ENCODE measurements at places on chromosomes 4 and X.

DNA sequence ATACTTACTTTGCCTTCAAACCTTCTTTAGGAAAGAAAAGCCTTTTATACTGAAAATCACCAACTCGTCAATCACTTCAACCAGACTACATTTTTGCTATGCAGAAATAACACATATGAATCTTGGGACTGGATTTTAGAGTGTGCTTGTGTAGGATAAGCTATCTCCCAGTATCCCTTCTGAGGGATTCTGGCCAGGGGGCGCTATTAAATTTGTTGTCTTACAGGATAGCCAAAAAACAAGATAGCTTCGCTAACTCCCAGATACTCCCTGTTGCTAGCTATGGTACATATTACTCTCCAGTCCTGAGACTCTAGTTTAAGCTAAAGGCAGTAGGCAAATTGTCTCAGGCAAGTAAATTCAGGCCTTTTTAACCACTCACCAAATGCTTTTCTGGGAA, 167.2 kb downstream of the LHFPL1 start:
- no peak for DNase-seq

- DNase-seq: no peak
Observed at GRCh38 chrX:123881330-123881729, 21.5 kb downstream of the XIAP start.

DNA sequence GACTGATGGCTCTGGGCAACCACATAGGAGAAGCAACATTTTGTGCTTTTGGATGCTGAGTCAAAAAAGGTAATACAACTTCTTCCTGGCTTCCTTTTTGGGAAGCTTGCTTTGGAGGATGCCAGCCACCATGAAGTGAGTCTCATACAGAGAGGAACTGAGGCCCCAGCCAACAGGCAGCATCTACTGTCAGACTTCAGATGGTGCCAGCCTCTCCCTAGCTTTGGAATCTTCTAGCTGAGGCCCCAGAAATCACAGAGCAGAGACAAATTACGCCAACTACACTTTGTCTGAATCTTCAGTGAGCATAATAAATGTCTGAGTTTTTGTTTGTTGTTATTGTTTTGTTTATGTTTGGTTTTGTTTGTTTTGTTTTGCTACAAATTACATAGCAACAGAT, 136.1 kb downstream of the ATP10D start:
- no peak for DNase-seq

- no peak for DNase-seq
Observed at GRCh38 chr4:71520308-71520707, 181.5 kb downstream of the SLC4A4 start.

DNA sequence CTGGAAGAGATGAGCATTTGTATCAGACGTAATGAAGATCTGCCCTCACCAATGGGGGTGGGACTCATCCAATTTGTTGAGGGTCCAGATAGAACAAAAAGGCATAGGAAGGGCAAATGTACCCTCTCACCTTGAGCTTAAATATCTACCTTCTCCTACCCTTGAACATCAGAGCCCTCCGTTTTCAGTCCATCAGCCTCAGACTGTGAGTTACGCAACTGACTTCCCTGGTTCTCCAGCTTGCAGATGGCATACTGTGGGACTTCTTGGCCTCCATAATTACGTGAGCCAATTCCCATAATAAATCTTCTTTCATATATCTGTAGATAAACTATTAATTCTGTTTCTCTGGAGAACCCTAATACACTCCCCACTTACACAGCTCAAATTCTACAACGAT, 56.5 kb upstream of the GUCY1A1 start:
- DNase-seq: no peak

DNA sequence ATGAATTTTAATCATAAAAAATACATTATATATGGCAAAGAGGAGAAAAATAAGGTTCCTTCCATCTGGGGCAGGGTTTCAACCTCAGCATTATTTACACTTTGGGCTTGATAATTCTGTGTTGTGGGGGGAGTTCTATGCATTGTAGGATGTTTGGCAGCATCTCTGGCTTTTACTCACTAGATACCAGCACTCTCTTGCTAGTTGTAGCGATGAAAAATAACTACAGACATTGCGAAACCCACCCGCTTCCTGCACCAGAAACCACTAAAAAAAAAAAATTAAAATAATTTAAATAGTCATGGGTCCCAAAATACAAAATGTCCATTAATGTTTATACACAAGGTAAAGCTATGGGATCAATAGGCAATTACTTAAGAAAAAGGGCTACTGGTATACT, 52.7 kb downstream of the PPP3CA start:
- DNase-seq: no peak

DNA sequence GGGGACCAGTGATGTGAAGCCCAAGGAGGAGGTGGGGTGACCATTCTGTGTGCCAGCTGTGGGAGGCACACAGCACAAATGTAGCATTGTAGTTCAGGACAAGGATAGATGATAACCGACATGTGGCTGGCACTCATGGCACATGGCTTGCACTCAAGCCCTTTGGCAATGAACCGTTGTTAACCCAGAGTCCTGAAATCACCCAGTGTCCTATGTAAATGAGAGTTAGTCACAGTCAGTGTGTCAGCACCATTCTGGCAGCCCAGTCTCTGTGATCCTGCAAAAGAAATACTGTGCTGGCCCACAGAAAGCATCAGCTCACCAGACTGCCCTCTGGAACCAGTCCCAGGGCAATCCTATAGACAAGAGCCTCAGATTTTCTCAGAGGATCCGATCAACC, 339.3 kb downstream of the MID1IP1 start:
- DNase-seq: no peak

- no peak for DNase-seq
Observed at GRCh38 chr4:26288355-26288909, 32.4 kb upstream of the RBPJ start.

- DNase-seq: no peak
Observed at GRCh38 chr4:100509386-100509785, 8.4 kb downstream of the EMCN start.

GRCh38 chr4:14790494-14790893, 211.8 kb upstream of the CPEB2 start:
- DNase-seq: no peak

DNA sequence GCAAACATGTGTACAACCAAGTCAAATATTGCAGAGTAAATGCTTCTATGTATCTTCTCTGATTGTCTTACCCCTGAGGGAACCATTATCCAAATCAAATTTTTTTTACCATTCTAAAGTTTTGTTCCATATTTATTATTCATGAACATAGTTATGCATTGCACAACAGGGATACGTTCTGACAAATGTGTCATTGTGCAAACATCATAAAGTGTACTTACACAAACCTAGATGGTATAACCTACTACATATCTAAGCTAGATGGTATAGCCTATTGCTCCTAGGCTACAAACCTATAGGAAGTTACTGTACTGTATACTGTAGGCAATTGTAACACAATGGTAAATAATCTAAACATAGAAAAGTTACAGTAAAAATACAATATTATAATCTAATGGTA, 23.4 kb downstream of the BEX3 start:
- no peak for DNase-seq

DNA sequence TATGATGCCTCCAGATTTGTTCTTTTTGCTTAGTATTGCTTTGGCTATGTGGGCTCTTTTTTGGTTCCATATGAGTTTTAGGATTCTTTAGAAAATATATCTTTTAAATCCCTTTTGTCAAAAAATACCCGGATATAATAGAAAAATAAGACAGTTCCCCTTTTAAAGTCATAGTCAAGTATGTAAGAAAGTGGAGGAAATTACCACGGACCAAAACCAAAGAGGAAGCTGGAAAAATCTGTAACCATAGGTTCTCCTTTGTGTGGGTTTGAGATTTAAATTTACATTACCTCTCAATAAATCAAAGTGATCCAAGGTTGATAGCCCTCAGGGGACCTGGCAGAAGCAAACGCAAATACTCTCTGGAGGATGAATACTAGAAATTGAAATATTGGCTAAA, 58.3 kb upstream of the PACRGL start:
- DNase-seq: no peak

- peak; percentile 92 for DNase-seq
Observed at GRCh38 chr4:7398104-7398423, 36.7 kb downstream of the PSAPL1 start.

DNA sequence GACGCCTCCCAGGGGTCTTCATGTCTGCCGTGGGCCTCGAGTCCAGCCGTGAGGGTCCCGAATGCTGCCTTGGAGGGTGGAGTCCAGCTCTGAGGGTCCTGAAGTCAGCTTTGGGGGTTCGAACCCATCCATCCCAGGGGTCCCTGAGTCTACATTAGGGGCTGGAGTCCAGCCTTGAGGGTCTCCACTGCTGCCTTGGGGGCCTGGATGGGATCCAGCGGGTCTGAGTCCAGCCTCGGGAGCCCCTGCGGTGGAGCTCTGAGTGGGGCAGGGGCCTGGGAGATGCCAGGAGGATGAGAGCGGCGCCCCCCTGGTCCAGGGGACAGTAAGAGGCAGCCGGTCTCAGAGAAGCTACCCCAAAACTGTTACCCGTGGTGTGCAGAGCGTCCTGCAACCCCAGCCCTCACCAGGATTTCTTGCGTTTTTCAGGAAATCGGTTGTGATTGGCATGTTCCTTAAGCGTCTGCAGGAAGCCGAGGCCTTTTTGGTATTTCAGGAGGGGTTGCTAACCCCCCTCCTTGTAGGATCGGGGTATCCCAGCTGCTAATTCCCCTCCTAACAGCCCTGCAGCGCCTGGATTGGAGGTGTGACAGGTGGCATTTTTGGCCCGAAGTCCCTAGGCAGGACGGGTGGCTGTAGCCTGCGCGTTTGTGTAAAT, 1.7 kb upstream of the GTPBP6 start:
- no peak for DNase-seq

DNA sequence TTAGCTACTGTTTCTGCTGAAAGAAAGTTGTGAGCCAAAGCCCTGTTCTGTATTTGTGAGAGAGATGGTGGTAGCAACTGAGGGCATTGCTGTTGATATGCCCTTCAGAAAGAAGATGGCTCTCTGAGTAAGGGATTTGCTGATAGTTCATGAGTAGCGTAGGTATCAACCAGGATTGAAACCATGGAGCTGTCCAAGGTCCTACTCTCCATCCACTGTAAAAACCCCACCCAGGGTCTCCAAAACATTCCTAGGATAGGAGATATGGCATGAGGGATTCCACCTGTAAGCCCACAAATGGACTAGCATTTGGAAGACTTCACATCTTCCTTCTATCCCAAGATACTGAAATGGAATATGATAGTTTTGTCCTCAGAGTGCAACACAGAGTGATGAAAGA, 277.1 kb upstream of the PRKX start:
- no peak for DNase-seq

- DNase-seq: no peak
Observed at GRCh38 chrX:87636533-87636932, 118.9 kb downstream of the KLHL4 start.

- no peak for DNase-seq
Observed at GRCh38 chrX:68332201-68332731, 101.0 kb downstream of the OPHN1 start.

DNA sequence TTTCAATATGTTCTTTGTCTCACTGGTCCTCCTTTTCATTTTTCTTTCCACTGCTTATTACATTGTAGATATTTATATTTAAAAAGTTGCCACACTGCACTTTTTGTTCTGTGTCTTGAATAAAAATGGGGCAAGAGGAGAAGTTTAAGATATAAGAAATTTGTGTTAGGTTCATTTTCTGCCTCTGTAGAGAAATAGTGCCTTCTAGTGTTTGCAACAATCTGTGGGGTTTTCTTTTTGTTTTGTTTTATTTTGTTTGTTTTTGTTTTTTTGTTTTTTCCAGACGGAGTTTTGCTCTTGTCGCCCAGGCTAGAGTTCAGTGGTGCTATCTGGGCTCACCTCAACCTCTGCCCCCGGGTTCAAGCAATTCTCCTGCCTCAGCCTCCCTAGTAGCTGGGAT, 20.1 kb upstream of the SMIM14 start:
- DNase-seq: no peak

GRCh38 chrX:139828033-139828432, 104.8 kb downstream of the ATP11C start:
- DNase-seq: no peak

GRCh38 chr4:118797558-118798142, 38.3 kb downstream of the SEC24D start:
- DNase-seq: no peak

DNA sequence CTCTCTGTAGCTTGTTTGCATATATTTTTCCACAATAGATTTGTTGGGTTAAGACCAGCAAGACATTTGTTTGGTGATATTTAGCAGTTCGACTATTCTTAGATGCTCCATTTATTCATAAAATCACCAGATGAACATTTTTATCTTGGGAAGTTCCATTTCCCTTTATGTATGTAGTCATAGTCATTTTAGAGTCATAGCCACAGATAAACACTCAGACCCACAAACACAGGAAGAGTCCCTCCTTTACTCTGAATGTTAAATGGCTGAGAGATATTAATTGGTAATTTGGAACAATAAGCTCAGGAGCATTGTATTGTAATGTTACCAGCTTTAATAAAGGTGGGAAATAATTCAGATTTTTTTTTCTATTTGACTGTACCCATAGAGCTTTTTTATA, 1608.7 kb downstream of the STIM2 start:
- no peak for DNase-seq

DNA sequence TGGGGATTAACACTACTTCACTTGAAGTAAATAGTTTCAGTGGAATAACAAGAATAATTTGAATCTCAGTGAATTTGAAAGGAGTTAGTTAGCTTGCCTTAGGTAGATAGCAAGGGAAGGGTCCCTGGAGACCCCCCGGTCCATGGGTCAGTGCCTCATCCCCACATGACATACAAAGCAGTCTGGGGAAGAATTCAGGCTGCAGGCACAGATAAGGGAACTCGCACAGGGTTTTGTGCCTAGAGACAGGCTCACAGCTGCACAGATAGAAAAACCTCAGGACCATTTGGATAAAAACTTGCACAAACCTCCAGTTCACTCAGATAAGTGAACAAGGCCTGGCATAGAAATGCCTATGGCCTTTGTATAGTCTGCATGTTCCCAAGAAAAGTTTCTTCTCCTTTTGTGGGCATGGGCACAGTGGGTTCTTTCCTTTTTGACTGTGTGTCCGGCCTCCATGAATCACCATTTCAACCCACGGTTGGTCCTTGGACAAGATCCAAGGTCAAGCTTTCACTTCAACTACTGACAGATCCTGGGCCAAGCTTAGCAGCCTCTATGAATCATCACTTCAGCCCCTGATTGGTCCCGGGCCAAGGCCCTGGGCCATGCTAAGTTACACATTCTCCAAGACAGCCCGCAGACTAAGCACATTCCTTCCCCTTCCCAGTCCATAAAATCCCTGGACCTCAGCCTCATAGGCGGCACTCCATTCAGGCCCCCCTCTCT, 108.3 kb upstream of the KLHL4 start:
- no peak for DNase-seq

DNA sequence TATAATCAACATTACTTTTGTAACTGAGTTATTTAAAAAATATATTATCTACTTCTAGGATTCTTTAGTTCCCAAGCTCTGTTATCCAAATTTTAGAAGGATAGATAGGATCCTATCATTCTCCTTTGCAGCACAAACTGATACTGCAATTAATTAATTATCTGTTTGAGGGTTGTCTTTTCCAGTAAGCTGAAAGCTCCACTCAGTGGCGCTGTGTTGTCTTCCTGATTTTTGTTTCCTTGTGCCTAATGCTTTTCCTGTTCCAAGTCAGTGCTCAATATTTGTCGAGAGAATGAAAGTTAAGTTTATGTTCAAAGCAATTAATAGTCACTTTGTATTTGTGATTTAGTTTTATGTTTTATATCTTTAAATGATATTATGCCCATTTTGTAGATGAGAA, 107.4 kb upstream of the ANK2 start:
- no peak for DNase-seq

All from NCI-H1105 treated with DMSO at 0.1 percent for 48 hours (cell line).